Heart left ventricle (tissue), 16 donors: ENCODE measurements at places on chromosomes 11 and 22.

DNA sequence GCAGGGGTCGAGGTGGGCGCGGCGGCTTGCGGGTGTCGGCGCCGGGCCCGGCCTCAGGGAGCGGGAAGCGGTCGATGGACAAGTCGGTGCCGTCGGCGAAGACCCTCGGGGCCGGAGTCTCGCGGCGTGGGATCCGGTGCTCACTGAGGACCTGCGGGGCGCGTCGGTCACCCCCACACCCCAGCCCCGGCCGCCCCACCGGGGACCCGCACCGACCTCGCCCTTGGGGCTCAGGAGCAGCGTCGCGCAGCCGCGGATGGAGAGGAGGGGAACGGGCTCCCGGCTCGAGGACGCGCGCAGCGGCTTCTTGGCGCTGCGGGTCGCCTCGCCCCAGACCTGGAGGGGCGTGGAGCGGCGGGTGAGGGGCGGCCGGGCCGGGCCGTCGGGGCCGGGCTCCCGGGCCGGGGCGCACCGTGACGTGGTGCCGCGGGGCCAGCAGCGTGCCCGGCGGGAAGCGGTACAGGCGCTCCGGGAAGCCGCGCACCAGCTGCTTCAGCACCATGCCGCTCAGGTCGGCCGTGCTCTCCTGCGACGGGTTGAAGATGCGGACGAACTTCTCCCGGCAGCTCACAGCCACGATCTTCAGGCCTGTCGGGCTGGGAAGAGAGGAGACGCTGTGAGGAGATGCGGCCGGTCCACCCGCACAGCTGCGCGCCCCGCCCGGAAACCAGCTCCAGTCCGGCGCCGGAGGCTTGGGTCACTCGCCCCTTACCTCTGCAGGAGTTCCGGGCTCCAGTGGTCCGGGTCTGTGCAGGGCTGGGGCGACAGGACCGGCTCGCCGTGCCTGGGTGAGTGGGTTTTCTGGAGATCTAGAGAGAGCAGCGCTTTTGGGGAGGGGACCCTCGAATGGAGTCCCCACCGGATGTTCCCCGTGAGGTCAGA, 4.5 kb downstream of the LMNTD2 start:
- H3K4me1 ChIP-seq, result peaks cover 12% of the 10 kb centered on the region
- H3K36me3 ChIP-seq, result no peaks in the 10 kb centered on the region
- H3K27ac ChIP-seq, result no peak overlapping the region

DNA sequence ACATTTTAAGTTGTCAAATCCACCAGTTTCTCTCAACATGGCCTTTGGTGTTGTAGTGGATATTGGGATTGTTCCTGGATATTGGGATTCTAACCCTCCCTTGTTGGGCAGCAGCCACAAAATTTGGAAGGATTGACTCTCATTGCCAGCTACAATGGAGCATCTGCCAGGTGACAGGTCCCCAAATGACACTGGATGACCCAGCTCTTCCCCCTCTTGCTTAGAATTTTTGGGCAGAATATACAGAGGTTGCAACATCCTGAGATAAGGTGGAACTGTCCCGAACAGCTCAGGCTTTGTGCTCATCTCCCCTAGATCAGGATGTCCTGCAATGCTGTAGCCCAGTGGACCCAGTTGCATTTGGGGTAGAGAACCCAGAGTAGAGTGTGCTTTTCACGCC, 5.3 kb upstream of the TBC1D22A start:
- H3K4me3 ChIP-seq, result no peak overlapping the region
- H3K4me1 ChIP-seq, result peaks cover 54% of the 10 kb centered on the region
- DNase-seq, result no peak
- no peak overlapping the region for H3K27ac ChIP-seq
- no peaks in the 10 kb centered on the region for H3K36me3 ChIP-seq
- no peaks in the 10 kb centered on the region for H3K27me3 ChIP-seq

DNA sequence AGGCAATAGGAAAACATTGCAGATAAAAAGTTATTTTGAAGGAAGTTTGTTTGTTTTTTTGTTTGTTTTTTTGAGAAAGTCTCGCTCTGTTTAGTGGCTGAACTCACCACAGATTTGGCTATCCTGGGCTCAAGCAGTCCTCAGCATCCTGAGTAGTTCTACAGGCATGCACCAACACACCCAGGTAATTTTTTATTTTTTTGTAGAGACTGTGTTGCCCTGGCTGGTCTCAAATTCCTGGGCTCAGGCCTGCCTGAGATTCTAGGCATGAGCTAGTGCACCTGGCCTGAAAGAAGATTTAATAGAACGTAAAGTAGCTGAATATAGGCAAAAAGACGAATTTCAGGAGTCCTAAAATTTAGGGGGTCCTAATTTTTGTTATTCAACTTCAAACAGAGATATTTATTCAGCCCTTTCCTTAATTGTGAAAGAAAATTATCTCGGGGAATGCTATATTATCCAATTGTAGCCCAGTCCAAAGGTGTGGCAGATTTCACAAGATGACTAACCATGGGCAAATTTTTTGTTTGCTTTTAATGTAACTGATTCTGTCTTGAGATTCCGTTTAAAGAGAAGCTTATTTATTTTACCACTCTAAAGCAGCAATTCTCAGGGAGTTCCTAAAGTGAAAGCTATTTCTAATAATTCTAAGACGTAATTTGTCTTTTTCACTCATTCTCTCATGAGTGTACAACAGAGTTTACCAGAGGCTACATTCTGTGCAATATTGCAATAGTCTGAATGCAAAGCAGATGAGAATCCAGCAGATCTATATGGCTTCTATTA, 940 bp downstream of the IL18 start:
- H3K27ac ChIP-seq, result no peak overlapping the region
- H3K27me3 ChIP-seq, result no peaks in the 10 kb centered on the region
- no peak for DNase-seq
- no peaks in the 10 kb centered on the region for H3K36me3 ChIP-seq

DNA sequence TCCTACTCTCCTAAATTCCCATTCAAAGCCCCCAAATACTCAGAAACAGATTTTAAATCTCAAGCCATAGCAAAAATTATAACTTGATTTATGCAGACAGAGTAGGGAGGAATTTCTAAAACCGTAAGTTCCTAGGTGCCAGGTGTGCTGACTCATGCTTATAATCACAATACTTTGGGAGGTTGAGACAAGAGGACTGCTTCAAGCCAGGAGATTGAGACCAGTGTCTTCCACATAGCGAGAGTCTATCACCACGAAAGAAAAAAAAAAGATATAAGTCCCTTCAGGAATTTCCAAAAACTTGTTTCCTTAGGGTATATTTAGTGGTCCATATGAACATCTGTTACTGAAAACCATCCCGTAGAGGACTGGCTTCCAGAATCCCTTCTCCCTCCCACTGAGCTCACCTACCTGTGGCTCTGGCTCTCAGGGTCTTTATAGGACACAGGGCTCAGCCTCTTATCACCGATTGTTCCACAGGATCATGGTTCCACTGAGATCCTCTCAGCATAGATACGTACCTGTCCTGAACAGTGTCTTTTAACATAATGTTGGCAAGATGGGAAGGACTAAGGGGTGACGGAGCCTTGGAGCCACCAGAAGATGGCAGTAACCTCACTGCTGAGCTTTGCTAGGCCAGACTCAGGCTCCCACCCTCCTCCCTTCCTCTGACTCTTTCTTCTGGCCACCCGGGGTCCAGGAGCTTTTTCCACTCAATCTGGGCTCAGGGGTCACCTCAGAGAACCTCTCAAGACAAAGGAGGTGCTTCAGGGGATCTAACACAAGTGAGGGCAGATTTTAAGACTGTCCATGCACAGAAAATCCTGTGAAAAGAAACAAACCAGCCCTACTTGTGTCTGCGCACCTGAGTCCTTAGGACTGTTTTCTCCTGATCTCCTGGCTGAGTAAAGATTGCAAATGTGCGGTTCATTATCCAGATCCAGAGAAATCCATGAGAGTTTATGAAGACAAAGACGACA, 117.5 kb upstream of the TOP3B start:
- H3K36me3 ChIP-seq, result no peaks in the 10 kb centered on the region
- no peak for DNase-seq
- no peak overlapping the region for H3K4me3 ChIP-seq

DNA sequence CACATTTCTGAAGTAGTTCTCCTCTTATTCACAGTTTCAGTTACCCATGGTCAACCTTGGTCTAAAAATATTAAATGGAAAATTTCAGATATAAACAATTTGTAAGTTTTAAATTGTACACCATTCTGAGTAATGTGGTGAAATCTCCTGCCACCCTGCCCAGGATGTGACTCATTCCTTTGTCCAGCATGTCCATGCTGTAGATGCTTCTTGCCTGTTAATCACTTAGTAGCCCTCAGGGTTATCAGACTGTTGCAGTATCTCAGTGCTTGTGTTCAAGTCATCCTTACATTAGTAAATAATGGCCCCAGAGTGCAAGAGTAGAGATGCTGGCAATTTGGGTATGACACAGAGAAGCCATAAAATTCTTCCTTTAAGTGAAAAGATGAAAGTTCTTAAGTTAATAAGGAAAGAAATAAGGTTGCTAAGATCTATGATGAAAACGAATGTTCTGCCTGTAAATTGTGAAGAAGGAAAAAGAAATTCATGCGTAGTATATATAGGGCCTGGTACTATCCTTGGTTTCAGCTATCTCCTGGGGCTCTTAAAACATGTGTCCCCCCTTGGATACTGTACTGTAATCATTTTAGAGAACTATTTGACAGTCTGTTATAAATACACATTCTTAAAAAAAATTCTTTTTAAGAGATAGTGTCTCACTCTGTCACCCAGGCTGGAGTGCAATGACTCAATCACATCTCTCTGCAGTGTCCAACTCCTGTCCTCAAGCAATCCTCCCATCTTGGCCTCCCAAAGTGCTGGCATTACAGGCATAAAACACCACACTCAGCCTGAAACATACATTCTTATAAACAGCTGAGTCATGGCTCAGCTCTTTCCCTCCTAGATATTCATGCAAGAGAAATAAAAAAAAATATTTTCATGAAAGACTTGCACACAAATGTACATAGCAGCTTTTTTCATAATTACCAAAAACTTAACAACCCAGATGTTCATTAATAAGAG, 31.3 kb downstream of the MTNR1B start:
- H3K4me1 ChIP-seq, result no peaks in the 10 kb centered on the region
- H3K4me3 ChIP-seq, result no peak overlapping the region
- no peaks in the 10 kb centered on the region for H3K36me3 ChIP-seq

DNA sequence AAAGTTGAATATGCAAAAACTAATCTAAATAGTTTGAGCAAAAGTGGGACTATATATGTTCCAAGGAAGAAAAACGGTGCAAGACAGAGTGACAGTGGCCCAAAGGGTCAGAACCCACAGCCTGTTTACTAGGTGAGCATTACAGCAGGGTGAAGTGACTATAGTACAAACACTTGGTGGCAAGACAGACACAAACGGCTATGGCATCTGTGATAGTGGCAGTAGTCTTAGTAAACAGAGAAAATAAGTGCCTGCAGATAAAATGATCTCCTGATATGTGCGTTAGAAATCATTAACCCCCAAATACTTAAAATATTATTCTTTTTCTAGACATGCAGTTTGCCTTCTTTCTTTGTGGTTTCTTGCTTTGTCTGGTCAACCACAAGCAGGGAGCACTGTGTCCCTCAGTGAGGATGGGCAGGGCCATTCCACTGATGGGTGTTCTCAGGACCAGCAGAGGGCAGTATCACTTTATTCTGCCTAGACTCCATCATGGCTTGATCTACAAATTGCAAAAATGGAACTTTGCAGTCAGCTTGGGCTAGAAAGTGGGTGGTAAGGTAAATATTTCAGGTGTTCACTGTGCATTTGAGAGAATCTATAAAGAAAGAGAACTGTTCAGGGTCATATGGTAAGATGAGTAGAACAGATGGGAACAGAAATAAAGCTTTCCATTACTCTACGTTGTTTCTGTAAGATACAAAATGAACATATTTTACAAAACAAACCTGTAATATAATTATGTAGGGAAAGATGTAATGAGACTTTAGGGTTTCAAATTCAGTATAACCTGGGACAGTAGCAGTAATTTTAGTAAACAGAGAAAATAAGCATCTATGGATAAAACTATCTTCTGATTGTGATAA, 198.2 kb downstream of the SWAP70 start:
- peak; percentile 31 for DNase-seq
- H3K36me3 ChIP-seq, result no peaks in the 10 kb centered on the region
- no peak overlapping the region for H3K4me3 ChIP-seq
- H3K27ac ChIP-seq, result no peak overlapping the region

DNA sequence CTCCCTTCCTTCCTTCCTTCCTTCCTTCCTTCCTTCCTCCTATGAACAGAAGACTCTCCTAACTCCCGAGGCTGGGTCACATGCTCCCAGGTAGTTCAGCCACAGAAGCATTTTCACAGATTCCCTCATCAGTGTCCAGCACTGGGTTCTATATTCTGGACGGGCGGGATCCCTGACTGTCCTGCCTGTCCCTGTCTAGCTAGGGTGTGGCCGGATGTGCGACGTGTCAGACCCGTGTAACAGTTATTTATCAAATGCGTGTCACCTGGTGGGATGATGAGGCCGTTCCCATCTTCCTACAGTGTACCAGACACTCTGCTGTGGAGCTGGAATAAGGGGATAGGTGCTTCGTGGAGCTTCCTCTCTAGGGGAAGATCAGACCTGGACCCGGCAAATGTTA, 901.0 kb downstream of the BRD1 start:
- no peaks in the 10 kb centered on the region for H3K4me1 ChIP-seq
- peaks cover 8% of the 10 kb centered on the region for H3K27me3 ChIP-seq
- DNase-seq, result no peak
- no peak overlapping the region for H3K27ac ChIP-seq

DNA sequence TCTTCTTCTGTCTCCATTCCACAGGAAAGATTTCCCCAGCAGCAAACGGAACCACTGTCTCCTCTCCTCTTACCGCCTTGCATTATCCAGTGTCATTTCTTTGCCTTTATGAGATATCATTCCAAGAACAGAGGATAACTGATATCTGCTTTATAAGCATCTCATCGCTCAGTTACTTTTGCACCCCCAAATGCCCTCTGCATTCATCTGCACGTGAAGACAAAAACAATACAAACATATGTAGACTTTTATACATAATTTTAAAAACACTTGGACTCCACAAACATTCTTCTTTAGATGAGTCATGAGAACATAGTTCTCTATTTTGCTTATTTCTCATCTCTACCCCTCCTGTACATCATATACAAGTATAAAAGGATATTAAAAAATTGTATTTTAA, 512 bp upstream of the OR51T1 start:
- H3K36me3 ChIP-seq, result no peaks in the 10 kb centered on the region
- no peak overlapping the region for H3K4me3 ChIP-seq

DNA sequence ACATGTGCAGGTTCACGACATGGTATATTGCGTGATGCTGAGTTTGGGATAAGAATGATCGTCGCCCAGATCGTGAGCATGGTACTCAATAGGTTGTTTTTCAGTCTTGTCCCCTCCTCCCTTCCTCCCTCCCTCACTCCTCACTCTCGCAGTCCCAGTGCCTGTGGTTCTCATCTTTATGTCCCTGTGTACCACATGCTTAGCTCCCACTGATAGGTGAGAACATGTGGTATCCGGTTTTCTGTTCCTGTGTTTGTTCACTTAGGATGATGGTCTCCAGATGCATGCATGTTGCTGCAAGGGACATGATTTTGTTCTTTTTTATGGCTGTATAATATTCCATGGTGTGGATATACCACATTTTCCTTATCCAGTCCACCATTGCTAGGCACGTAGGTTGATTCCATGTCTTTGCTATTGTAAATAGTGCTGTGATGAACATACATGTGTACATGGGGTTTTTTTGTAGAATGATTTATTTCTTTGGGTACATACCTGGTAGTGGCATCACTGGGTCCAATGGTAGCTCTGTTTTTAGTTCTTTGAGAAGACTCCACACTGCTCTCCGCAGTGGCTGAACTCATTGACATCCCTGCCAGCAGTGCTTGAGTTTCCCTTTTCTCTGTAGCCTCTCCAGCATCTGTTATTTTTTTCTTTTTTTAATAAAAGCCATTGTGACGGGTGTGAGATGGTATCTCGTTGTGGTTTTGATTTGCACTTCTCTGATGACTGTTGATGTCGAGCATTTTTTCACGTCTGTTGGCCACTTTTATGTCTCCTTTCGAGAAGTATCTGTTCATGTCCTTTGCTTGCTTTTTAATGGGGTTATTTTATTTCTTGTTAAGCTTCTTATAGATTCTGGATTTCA, 16.4 kb downstream of the ZBED4 start:
- DNase-seq, result no peak
- H3K27ac ChIP-seq, result no peak overlapping the region
- H3K4me1 ChIP-seq, result no peaks in the 10 kb centered on the region
- no peaks in the 10 kb centered on the region for H3K27me3 ChIP-seq
- H3K4me3 ChIP-seq, result no peak overlapping the region
